HepG2 (cell line): ENCODE measurements at places on chromosomes 11 and 22. TPM values are rescaled to one million over a fixed set of nuclear protein-coding genes. Genes with fewer than 3 reads are reported as not detected.

MMP26 gene
- not detected in 2 replicates for total RNA-seq

TMPRSS5 gene
- 0.40 TPM in 1 of 2 replicates, not detected in the other for total RNA-seq

GCAT gene
- 50.3 and 56.8 TPM in 2 replicates for total RNA-seq

RAG2 gene
- not detected in 2 replicates for total RNA-seq

ANO5 gene
- 0.02 TPM in 1 of 2 replicates, not detected in the other for total RNA-seq

ALDH3B1 gene
- 4.0 and 4.5 TPM in 2 replicates for total RNA-seq

SPDYC gene
- total RNA-seq, result 0.15 TPM in 1 of 2 replicates, not detected in the other

OR10D3 gene
- not detected in 2 replicates for total RNA-seq

CRYBA4 gene
- not detected in 2 replicates for total RNA-seq

ZBTB16 gene
- total RNA-seq, result not detected in 2 replicates
